ENCODE measurements at places on chromosomes 5 and 9.

DNA sequence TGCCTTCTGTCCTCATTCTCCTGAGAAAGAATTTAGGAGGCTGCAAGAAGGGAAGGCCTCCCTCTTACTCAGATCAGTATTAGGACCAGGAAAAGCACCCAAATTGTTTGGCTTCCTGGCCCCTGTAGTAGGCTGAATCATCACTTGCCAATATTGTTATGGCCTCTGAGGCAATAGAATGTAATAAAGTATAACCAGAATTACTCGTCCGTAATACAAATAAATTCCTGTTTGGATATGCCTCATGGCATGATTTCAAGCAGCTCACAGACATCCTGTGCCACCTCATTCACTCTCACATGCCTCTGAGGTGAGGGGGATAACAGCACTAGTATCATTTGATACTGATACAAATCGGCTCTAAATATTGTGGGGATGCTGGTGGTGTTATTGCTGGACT lies 427.3 kb downstream of the ISL1 start:
- DNase-seq = no peak

GRCh38 chr5:43648499-43649124 lies 45.6 kb downstream of the NNT start:
- DNase-seq = no peak

GRCh38 chr5:102856389-102856777 lies 101.3 kb downstream of the PAM start:
- DNase-seq = no peak

DNA sequence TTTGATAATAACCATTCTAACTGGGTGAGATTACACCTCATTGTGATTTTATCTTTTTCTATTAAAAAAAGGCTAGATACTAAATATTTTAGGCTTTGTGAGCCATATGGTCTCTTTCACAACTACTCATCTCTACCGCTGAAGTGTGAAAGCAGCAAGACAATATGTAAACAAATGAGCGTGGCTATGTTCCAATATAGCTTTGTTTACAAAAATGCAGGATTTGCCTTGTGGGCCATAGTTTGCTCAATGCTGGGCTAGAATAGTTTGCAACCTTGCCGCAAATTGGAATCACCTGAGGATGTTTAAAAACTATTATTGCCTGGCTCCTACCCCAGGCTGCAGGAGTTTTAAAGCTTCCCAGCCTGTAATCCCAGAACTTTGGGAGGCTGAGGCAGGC lies 10.2 kb upstream of the GPR150 start:
- no peak for DNase-seq

DNA sequence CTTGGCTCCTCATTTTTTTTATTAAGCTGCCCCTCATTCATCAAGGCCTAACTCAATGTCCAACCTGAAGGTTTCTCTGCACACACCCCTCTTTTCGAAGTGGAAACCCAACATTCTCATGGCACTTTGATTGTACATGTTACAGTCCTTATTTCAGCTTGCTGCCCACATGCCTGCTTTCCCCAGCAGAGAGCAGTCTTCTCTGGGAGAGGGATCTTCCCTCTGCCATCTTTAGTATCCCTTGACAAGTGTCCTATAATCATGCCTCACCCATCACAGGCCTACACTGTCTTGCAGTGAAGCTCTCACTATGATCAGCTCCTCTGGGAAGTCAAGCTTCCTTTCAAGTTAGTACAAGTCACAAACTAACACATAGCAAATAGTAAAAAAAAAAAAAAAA lies 175.1 kb downstream of the ACER2 start:
- no peak for DNase-seq

DNA sequence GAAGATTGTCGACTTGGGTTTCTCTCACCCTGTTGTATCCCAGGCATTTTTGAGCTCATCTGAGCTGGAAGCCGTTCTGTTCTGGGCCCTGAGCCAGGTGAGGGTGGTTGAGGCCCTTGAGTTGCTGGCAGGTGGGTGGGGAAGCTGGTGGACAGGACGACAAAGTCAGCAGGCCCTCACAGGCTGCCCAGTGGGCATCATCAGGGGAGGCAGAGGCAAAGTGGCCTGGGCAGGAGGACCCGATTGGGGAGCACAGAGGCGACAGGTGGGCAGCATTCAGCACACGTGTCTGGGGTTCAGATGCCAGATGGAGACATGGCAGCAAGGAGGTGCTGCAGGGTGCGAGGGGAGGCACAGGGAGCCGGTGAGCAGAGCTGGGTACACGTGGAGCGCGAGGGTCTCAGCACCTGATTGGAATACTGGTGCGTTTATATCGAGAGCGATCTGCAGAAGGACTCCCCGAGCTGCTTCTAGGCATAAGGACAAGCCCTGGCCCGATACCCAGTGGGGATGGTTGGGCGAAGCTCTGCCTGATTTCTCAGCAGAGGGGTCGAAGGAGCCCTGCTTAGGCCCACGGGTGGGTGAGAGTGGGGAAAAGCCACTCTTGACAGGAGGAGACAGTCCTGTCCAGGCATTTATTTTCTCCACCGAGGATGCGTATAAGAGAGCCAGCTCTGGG lies 49.0 kb upstream of the SUSD3 start:
- DNase-seq = no peak

DNA sequence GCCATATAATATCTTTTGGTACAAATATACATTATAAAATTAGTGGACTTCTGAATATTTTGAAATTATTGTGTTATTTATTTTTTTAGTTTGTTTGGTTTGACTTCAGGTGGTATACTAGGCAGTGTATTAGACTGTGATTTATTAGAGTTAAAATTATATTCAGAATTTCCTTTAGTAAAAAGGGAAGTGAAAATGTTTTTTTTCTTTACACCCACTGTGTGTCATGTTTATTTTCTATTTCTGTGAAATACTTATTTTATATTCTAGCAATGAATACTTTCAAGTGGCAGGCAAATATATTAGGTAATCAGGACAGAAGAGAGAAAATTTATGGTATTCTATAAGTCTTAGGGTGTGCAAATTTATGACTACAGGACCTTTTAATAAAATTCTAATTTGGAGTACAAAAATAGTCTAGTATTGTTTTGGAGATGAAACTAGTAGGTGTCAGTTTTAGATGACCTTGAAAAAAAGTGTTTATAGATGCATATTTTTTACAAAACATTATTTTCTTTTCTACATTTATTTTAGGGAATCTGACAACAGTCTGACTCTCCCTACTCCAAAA lies 8.8 kb downstream of the CSNK1G3 start:
- no peak for DNase-seq

GRCh38 chr5:154449786-154450185 lies 4.0 kb downstream of the SAP30L start:
- DNase-seq = no peak

DNA sequence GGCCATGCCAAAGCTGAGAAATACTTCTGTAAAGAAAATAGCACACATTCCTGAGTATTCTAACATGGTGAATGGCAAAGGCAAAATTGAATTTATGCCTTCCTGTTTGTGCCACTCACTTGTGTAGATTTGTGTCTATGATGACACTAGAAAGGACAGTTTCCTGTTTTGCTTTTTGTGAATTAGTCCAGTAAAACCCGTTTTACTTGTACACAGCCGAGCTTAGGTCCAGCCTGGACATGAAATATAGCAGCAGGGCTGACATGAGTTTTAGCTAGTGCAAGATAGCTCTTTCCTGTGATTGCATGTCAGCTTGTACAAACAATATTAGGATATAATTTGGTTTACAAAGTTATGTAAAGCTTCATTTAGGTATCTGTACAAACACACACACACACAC lies 1891.7 kb upstream of the WWC1 start:
- DNase-seq = no peak

GRCh38 chr5:107090506-107090905 lies 580.2 kb downstream of the EFNA5 start:
- no peak for DNase-seq

DNA sequence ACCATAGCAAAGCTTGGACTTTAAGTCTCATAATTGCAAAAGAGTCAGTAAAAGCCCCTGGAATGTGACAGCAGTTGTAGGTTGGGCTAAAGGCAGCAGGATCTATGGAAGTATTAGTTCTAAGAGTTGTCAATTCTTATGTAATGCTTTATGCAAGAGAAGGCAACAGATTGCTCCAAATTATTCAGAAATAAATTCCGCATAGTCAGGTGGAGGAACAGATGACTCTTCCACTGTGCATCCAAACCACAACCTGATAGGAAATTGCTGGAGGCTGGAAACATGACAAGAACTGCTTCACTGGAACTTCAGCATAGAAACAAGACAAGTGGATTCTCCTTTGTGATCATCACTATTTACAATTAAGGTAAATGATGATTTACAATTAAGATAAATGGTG lies 101.0 kb downstream of the STARD4 start:
- DNase-seq = no peak

- no peak for DNase-seq
Measured at GRCh38 chr9:15401266-15401665, 21.4 kb upstream of the SNAPC3 start.

GRCh38 chr9:96604004-96604319 lies 15.7 kb downstream of the CDC14B start:
- DNase-seq = no peak

- DNase-seq = peak; percentile 13
Measured at GRCh38 chr5:180689071-180689694, 39.8 kb upstream of the FLT4 start.

- no peak for DNase-seq
Measured at GRCh38 chr5:179188636-179189035, 128.5 kb downstream of the ZNF354C start.

DNA sequence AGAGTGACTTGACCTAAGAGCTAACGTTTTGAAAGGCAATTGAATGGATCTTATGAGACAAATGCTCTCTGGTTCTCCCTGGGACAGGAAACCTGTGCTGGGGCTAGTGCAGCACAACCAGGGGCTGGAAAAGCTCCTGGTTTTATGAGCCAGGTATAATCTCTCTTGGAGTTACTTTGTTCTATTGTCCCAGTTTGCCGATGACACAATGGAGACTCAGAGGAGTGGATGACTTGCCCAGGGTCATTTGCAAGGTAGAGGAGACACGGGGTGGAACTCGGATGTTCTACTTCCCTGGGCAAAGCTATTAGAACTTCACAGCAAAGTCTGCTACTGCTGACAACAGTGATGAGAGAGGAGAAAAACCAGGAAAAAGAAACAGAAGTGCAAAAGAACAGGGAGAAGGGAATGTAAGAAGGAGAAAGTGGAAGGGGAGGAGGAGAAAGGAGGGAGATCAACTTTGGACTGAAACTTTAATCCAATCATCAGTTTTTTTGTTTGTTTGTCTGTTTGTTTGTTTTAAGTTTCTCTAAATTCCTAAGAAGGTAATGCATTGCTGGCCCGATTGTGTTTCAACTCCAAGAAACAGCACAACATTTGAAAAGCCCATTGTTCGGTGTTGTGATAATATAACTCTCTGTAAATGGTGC lies 7.4 kb upstream of the GSN start:
- DNase-seq = no peak

- no peak for DNase-seq
Measured at GRCh38 chr5:38556599-38557307, at the start of gene LIFR. Gene LIFR (minus strand): TSS chr5:38556646. CDS start chr5:38530647, 25,999 bp downstream.

DNA sequence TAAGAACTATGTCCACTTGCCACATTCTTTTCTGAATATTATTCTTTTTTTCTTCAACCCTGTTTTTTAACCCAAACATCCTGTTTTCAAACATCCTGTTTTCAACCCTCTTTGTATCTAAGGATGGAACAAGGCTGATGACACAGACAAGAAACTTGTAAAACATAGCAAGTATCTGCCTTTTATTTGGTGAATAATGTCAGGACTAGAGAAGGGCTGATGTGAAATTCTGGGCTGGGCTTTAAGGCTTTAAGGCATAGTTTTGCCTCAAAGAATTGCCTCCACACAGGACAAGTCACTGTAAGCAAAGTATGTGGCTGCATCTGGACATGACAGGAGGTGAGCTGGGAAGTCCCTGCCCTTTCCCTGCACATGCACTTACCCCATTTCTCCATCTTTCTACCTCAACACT lies 42.5 kb upstream of the RIC1 start:
- no peak for DNase-seq

GRCh38 chr5:94661086-94661485 lies 42.6 kb downstream of the SLF1 start:
- no peak for DNase-seq

- DNase-seq = no peak
Measured at GRCh38 chr9:137030006-137030405, 1.9 kb downstream of the FUT7 start.

GRCh38 chr5:9547122-9547947 lies 1.5 kb upstream of the SEMA5A start:
- DNase-seq = no peak

GRCh38 chr9:72577212-72577753 lies 55.9 kb downstream of the TMC1 start:
- DNase-seq = no peak

- DNase-seq = no peak
Measured at GRCh38 chr9:81410201-81410600, 279.1 kb downstream of the TLE1 start.

DNA sequence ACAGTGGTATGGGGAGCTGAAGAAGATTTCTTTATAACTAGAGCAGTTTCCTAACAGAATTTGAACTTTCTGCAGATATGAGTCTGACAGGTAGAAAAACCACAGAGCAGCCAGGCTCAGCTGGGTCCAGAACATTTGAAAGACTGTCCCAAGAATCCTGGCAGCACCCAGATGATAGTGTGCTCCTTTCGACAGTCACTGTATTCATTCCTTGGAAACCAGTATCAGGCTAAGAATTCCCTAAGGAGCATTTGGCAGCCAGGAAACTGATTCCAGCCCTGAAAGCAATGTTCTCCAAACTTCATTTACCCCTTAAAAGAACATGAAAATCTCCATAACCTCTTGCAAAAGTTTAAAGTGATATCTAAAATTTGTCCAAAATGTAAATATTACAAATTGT lies 123.0 kb upstream of the MTAP start:
- DNase-seq = no peak

DNA sequence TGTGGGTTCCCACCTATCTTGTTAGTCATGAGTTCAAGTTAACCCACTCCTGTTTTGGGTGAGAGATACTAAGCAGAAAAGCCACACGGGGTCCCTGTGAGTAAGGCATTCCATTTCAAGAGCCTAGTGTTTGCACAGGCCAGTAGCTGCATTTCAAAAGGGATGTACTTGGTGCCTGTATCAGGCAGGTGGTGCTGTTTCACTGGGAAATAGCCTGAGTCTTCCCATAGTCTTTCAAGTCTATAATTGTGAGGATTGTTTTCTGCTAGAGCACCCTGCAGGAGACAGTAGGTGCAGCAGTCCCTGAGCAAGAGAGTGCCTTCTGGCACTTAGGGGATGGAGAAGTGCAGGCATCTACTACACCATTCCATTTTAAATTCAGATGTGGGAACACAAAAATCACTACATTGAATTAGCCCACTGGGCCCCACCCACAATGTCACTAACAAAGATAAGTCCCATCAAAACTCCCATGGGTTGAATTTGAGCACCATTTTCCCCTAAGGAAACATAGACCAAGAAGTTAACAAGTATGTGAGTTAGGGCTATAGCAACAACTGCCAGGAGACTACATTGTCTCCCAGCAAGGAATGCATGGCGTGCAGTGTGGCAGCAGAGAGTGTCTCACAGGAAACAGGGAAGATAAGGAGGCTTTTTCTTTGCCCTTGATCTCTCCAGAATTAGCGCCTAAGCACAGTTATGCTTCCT lies 263.2 kb downstream of the COX7C start:
- DNase-seq = peak; percentile 2

- DNase-seq = no peak
Measured at GRCh38 chr9:78365748-78366697, 69.1 kb downstream of the PSAT1 start.

GRCh38 chr9:122822056-122822455 lies 6.3 kb downstream of the PDCL start:
- DNase-seq = no peak

- no peak for DNase-seq
Measured at GRCh38 chr5:39214912-39215709, 4.3 kb downstream of the FYB1 start.
